Cerebellar nuclear complex (tissue), 1 donor: ENCODE measurements at places on chromosomes 12 and 14.

- no peak for DNase-seq
These were observed 900 bp downstream of the NOP2 start for GRCh38 chr12:6567112-6567670.

- DNase-seq = no peak
These were observed 16.1 kb downstream of the ISCA2 start for GRCh38 chr14:74509587-74510222.

GRCh38 chr12:71626098-71626497, 37.5 kb downstream of the ZFC3H1 start:
- DNase-seq = no peak

GRCh38 chr12:72275526-72275925, 3.4 kb downstream of the TRHDE start:
- DNase-seq = no peak

- DNase-seq = no peak
These were observed 5.6 kb downstream of the SLC11A2 start for GRCh38 chr12:51020448-51021182.

DNA sequence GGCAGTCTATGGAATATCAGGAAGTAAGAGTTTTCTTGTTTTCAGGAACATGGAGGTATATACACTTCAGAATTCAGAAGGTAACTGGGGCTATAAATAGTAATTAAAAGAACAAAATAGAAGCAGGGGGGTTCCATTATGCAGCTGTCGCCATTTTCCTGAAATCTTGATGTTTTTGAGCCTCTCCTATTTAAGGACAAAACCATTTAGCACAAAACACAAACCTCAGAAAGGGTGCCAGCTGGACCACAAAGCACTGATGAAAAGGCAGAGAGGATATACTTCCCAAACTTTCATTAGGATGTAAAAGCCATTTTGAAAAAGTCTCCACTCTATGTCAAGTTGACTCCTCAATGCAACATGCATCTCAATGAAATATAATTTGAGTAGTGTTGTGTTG, 54.2 kb upstream of the OR5AU1 start:
- DNase-seq = no peak

GRCh38 chr12:30095511-30095910, 311.8 kb upstream of the TMTC1 start:
- no peak for DNase-seq

- no peak for DNase-seq
These were observed 57.6 kb downstream of the EMP1 start for GRCh38 chr12:13253966-13254760.

DNA sequence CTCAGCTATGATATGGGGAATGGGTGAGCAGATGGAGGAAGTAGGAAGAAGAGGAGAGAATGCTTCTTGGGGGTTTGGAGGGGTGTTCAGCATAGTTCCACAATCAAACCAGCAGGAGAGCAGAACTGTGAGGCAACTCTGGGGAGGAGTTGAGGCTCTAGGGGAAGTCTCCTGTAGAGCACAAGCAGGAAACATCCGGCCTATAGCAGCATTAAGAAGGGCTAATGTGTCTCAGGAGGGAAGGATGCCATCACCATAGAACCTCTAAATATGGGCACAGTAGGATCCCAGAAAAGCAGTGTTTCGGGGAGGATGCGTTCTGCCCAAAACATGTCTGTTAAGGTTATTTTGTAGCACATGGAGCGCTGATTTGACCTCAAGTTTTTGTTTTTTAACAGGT, 8.4 kb upstream of the SALL2 start:
- DNase-seq = no peak

GRCh38 chr12:530308-530707, 70.6 kb downstream of the B4GALNT3 start:
- no peak for DNase-seq

GRCh38 chr12:76275511-76276093, 72.6 kb downstream of the BBS10 start:
- DNase-seq = no peak

- no peak for DNase-seq
These were observed 446 bp downstream of the PPP1R12A start for GRCh38 chr12:79934281-79935020.

DNA sequence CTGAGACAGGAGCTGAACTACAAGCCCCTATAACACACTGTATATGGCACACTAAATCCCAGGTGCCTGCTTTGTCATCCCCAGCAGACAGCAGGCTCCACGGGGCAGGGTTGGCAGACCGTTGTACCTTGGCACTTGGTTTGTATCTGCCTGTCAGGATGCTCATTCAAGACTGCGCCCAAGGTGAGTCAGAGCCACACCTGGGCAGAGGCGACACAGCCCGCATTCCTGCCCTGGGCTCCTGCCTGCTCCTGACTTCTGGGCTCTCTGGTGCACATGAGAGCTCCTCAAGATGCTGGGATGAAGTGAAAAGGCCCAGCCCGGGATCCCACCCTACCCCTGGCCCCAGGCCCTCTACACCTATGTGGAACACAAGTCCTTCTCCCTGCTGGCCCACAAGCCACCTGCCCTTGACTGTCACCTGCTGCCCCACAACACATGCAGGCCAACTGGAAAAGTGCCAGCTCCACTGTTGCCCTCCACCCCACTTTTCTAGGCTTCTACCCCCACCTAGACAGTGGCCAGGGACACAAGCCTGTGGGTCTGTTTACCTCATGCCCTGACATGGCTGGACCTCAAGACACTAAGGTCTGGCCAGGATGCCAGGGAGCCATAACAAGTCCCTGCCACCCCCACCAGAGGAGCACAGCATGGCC, 30.8 kb upstream of the PNMA1 start:
- DNase-seq = no peak

GRCh38 chr14:60862283-60862682, 118.6 kb downstream of the TRMT5 start:
- DNase-seq = no peak

- DNase-seq = no peak
These were observed 11.5 kb upstream of the TDRD9 start for GRCh38 chr14:103916636-103917262.

GRCh38 chr14:104998801-104999200, 13.2 kb downstream of the CLBA1 start:
- DNase-seq = no peak

DNA sequence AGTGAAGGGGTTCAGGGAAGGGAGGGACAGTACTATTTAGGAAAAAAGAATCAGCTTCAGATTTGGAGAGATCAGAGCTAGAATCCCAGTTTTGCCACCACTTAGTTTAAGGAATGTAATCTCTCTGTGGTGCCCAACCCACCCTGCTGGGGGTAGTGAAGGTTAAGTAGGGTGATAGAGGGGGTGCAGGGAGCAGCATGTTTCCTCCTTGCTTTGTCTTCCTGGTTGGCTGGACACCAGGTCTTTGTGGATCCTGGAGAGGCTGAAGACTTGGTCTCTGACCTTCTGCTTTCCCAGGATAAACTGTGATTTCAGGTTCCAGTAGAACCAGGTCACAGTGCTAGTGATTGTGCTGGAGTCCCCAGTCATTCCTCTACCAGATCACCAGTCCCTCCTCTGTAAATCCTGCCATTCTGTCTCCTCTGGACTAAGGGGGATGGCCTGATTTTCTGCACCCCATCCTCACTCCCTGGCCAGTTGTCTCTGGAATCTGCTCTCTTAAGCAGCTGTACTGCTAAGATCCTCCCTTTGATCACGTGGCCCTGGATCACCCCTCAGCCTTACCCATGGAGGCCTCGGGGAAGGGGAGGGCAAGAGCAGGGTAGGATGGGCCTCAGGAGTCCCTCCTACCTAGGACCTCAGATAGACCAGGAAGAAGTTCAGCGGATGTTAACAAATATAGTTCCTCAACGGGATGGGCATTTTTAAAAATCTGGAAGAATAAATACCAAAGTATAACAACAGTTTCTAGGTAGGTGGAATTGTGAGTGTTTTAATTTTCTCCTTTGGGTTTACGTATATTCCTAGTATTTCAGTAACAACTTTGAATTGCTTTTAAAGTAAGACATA, 3.1 kb downstream of the MAP3K12 start:
- DNase-seq = no peak

- DNase-seq = no peak
These were observed 54.7 kb upstream of the PLEKHG3 start for GRCh38 chr14:64649383-64649998.

DNA sequence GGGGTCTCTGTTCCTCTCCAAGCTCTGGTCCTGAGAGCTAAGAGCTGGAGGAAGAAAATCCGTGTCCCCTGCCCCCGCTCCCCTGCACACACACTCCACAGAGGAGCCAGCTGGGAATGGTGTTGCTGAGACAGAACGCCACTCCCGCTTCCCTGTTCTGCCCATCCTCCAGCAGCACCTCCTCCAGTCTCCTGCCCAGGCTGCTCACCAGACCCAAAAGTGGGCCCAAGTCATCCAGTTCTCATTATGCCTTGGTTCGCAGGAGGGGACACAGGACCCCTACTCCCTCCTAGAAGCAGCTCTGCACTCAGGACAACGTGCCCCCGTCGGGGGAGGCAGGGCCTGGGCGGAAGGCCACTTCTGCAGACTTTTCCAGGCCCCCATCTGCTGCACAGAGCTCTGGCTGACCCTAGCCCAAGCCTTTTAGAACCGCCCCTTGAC, 830 bp upstream of the TRMT61A start:
- DNase-seq = no peak

DNA sequence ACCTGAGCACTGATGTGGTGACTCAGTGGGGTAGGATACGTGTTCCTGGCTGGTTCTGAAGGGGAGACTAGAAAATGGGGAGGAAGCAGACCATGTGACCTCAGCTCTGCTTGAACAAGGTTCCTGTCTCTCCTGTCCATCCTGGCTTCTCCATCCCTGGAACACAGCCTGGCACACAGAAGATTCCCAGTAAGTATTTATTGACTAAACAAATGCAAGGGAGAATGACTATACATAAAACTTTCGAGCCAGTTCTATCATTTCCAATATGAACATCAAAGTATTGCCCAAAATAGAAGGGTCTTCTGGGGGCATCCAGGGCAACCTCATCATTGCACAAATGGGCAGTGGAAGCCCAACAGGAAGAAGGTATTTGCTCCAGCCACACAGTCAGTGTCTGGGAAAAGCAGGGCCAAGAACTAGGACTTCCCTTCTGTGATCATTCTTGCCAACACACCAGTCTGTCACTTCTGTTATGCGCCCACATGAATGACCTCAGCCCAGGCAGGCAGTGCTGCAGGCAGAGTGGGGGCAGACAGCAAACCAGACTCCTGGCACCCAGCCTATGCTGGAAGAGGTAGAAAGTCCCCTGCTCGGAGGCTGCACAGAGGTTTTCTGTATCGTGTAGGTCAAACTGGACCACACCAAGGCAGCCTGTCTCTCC, 5.6 kb upstream of the SERPINA9 start:
- no peak for DNase-seq

DNA sequence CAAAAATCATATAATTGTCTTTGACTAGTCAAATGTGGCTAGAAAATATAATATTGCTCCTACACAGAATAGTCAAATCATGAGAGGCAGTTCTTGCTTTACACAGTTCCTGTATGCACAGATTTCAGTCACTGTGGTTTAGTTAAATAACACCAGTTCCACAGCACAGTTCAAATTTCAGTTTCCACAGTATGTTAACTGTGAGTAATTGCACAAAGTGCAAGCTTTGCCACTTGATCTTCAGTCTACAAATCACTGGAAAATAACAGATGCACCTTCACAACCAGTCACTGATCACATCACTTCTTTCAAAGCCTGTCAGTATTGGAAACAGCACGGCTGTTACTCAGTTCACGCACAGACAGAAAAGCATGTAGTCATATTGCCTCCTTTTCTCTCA, 38.7 kb downstream of the KCNH5 start:
- DNase-seq = no peak

- DNase-seq = no peak
These were observed 455.6 kb downstream of the CCDC91 start for GRCh38 chr12:28645891-28646290.

GRCh38 chr12:115946092-115946491, 331.4 kb downstream of the MED13L start:
- no peak for DNase-seq

GRCh38 chr12:57111031-57111734, at the start of gene STAT6:
Gene STAT6 (minus strand): TSS chr12:57111362. CDS start chr12:57108278, 3,084 bp downstream.
- no peak for DNase-seq

GRCh38 chr12:57547288-57548012, 458 bp upstream of the DCTN2 start:
- no peak for DNase-seq

- DNase-seq = no peak
These were observed 318.7 kb downstream of the RMST start for GRCh38 chr12:97781342-97781741.

GRCh38 chr14:21882226-21882625, 208.6 kb upstream of the OR4E1 start:
- no peak for DNase-seq

DNA sequence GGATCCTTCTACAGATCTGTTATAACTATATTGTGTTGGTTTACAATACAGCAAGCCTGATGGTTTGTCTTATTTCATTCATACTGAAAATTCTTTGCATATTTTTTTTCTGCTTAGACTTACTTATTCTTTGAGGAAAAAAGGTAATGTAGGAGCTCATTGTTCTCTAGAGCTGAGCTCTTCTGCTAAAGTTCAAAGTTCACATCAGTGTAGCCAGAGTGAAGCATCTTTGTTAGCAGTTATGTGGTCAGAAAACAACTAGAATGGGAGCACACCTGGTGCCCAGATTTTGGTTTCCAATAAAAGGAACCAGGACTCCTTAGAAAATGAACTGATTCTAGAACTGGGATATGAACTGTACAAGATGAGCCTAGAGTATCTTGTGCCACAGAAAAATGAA, 10.3 kb downstream of the GPX2 start:
- no peak for DNase-seq

- no peak for DNase-seq
These were observed 23.1 kb downstream of the EXD2 start for GRCh38 chr14:69214393-69214792.

DNA sequence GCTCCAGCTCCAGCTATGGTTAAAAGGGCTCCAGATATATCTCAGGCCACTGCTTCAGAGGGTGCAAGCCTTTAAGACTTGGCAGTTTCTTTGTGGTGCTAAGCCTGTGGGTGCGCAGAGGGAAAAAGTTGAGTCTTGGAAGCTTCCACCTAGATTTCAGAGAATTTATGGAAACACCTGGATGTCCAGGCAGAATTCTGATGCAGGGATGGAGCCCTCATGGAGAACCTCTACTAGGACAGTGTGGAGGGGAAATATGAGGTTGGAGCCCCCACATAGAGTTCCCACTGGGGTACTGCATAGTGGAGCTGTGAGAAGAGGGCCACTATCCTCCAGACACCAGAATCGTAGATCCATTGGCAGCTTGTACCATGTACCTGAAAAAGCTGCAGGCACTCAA, 69.9 kb downstream of the SDR9C7 start:
- DNase-seq = no peak

- no peak for DNase-seq
These were observed 1.9 kb downstream of the PPP1R3E start for GRCh38 chr14:23300687-23301223.

GRCh38 chr14:31395119-31395518, 25.2 kb downstream of the HEATR5A start:
- DNase-seq = no peak

- DNase-seq = no peak
These were observed 56.6 kb downstream of the GALNT4 start for GRCh38 chr12:89468017-89468416.

GRCh38 chr12:96327889-96328288, 72.3 kb downstream of the CDK17 start:
- no peak for DNase-seq
